Breast epithelium (tissue), 4 donors: ENCODE measurements at places on chromosomes 3 and 15. TPM values are rescaled to one million over a fixed set of nuclear protein-coding genes. Genes with fewer than 3 reads are reported as not detected.
A peak's percentile ranks its signal among the peaks of the same experiment; 100 is the strongest.

- no peak for DNase-seq
Observed at GRCh38 chr15:73934281-73934680, 8.0 kb downstream of the LOXL1 start.

DNA sequence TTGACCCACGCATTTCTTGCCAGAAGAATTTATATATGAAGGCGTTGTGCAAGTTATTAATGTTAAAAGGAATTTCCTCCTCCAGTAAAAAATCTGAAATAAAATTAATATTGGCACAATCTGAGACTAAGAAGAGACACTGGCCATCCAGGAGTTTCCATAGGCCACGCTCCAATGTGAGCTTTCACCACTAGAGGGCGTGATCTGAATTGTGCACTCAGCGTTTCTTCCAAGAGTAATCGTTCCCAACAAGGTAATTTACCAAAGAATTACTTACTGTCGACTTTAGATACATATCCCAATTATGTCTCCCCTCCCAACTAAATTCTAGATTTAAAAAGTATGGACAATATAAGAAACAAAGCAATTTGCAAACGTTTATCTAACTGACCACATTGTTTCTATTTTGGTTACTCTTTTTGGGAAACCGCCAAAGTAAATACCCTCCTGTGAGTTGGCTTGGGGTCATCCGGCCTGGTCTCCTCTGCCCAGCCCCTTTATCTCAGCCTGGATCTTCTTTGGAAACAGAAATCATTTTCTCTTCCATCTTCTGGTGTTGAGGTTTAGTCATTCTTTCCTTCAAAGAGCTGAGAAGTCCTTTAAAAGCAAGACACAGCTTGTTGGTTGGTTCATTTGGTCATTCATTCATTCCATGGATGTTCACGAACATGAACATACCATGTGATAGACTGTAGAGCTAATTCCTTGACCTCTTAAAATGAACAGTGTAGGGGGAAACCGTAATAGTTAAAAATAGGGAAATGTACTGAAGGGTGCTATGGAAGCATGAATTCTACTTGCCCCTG, 26.2 kb downstream of the POLR2M start:
- no peak for DNase-seq

DNA sequence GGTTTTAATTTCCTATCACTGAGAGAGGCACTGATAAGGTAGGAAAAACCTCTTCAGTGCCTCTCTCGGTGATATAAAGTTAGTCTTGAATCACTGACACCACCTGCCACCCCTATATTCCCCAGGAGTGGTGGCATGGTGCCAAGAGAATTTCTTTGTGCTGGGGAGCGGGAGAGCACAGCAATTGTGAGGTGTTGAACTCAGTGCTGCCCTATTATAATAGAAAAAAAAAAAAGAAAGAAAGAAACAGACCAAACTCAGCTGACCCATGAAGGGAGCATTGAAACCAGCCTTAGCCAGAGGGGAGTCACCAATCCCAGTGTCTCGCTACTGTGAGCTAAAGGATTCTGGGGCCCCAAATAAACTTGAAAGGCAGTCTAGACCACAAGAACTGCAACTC, 201.4 kb upstream of the STT3B start:
- no peak for DNase-seq

GRCh38 chr3:86890741-86891396, 100.1 kb downstream of the VGLL3 start:
- DNase-seq: no peak

DNA sequence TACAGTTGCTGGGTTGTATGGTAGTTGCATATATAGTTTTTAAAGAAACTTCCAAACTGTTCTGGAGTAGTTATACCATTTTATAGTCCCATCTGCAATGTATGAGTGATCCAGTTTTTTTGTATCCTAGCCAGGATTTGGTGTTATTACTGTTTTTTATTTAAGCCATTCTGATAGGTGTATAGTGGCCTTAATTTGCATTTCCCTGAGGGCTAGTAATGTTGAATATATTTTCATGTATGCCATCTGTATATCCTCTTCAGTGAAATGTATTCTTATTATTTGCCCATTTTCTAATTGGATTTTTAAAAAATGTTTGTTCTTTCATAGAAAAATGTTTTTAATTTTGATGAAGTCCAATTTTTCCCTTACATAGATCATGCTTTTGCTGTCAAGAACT, 29.2 kb downstream of the PXK start:
- no peak for DNase-seq

DNA sequence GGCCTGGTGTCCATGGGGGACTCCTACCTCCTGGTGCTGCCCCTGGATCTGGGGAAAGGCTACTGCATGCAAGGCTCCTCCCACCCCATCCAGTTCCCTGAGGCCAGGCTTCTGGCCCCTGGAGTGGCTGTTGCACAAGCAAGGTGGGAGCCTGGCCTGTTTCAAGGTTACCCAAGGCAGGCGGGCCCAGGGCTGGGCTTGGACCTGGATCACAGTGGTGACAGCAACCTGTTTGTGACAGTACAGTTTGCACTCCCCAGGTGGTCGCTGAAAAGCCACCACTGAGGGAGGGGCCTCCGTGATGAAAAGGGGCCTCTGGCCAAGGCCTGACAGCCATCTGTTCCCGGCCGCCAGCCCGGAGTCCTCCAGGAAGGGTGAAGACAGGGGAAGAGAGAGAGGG, 14.4 kb upstream of the KY start:
- DNase-seq: no peak

DNA sequence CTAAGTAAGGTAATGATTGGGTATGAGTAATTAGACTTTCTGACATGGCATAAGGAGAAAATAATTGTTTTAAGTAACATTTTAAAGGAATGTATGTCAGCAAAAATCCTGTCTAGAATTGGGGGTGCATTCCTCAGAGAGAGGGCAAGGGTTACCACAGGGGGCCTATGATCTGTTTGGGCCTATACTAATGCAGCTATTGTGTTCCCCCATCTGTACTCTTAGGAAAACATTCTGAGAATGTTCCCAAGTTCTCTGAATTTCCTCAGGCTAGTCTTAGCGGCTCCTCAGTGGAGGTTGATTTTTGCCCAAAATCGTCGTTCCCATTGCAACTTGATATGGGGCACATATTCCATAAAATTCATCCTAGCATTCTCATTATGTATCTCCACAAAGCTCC, 1216.4 kb upstream of the GBE1 start:
- DNase-seq: no peak

DNA sequence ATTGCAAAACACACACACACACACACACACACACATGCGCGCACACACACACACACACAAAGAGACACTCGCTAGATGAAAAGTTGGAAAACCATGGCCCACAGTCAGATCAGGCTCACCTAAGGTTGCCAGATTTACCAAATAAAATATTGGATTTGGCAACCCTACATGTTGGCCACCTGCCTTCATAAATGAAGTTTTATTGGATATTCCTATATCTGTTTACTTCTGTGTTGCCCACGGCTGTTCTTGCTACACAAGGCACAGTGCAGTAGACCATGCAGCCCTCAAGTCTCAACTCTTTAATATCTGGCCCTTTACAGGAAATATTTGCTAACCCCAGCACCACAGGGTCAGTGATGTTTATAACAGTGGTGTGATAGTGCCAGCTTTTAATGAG, 445.0 kb upstream of the PROK2 start:
- DNase-seq: no peak

DNA sequence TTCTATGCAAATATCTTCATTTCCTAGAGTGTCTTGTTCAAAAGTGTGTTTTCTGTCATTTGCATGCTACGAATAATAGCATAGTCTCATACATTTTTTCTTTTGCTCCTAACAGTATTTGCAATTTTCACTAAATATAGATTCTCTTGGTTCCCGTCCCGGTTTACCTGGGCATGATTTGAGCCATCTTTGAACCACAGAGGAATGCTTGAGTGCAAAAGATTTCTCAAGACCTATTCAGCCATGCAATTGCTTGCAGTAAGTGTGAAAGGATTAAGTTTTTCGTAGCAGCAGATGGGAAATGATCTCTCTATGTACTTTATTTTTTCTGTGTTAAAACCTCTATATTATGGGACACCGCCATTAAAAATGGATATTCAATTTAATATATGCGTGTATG, 733.0 kb downstream of the ZPLD1 start:
- no peak for DNase-seq

GRCh38 chr3:150345021-150345538, 63.0 kb upstream of the TSC22D2 start:
- no peak for DNase-seq

- DNase-seq: no peak
Observed at GRCh38 chr3:125403789-125404188, 28.7 kb upstream of the ZNF148 start.

GRCh38 chr3:73225991-73226390, 164.5 kb downstream of the EBLN2 start:
- DNase-seq: no peak

DNA sequence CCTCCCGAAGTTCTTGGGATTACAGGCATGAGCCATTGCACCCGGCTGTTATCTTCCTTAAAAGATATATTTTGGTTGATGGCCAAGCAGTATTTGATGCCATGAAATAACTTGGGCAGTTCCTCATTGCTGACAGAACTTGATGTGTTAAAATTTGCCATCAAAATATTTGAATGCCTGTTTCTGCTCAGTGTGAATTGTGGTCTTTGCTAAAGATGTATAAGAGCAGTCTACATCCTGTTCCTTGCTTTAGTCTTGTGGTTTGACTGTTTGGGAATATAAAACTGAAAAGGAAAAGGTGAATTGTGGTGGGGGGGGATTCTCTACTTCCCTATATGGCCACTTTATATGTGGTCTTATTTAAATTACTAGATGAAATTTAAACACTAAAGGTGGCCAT, 14.0 kb downstream of the TRIM71 start:
- DNase-seq: no peak

GRCh38 chr15:76062286-76062685, 2.5 kb downstream of the TMEM266 start:
- DNase-seq: no peak

DNA sequence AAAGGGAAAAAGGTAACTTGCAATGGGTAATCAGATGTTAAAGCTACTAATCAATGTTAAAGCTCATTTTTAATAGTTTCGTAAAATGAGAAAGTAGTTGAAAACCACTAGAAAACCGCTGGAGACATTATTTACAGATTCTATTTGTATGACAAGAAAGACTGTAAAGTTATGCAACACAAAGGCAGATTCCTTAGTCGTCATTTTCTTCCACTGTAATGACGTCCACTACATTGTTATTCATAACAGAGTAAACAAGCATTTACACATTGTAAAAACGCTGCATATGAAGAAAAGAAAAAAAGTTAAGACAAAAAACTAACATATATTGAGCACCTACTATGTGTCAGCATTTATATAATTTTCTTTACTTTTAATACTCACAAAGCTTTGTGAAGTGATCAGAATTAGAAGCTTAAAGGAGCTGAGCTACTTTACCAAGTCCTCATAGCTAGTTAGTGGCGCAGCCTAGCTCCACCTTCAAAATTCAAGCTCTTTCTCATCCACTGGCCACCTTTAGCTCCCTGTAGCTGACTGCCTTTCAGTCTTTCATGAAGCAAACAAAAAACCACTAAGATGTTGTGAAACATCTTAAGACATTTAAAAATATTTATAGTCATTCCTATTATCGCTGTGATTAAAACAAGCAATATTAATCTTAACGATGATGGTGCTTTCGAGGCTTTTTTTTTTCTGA, 100.1 kb upstream of the CDIN1 start:
- no peak for DNase-seq

DNA sequence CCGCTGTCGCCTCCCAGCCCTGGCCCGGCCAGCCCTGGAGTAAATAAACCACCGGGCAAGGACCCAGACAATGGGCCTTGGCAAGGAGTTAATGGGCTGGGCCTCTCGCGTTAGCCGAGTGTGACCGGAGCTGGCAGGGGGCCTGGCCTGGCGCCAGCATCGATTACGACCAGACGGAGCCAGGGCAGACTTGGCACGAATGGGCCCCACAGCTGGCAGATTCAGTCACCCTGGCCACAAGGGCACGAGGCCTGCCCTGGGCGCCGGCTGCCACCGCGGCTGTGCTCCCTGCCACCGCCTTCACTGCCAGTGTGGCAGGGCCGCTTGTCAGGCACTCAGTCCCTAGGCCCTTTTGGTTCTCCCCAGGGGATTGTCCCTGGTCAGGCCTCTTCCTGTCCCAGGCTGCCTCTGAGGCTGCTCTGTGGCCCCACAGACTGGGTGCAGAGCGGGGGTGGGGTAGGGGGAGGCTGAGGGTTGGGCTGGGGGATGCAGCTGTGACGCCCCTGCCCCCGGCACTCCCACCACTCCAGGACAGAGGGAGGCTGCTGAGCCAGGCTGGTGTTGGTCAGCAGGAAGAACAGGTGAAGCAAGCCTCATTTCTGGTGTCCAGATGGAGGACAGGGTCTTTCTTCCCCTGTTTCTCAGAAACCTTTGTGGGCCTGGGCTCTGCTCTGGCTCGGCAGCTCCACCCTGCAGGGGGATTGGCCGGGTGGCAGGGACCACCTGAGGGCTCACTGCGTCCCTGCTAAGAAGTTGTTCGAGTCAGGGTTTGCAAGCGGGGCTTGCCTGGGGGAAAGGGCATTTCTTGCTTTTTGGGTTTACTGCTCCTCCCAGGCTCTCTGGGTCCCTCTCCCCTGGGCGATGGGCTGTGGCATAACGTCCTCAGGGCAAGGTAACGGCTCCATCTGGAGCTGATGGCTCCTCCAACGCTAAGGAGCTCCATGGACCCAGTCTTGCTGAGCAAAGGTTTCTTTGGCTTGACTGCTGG, 30.5 kb upstream of the SRP14 start:
- DNase-seq: peak; percentile 99

- no peak for DNase-seq
Observed at GRCh38 chr3:14166877-14167603, 11.4 kb downstream of the XPC start.

- no peak for DNase-seq
Observed at GRCh38 chr3:17144665-17144993, 259.9 kb downstream of the PLCL2 start.

DNA sequence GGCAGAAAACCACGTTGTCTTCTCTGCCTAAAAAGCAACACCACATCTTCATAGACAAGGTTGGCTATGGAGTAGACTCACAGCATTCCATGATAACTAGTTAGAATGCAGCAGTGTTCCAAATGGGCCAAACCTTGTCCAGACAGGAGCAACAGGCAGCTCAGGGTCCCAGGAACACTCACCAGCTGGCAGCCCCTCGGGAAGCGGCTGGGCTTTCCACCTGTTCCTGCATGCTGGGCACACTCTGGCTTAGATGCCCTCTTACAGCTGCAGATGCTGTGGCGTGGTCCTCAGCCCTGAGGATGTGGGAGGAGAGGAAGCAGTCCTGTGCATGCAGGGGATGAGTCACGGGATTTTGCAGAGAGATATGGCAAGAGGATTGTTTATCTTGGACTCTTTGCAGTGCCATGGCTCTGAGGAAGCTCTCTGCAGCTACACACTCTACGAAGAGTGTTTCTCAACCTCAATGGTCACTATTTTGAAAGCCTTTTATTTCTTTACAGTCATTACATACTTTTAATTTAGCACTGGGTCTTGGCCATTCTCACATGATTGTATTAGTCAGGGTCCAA, 11.3 kb downstream of the NRROS start:
- no peak for DNase-seq

Gene CD47
- 52.8 TPM for total RNA-seq

Gene REC114
- total RNA-seq: not detected

Gene DET1
- total RNA-seq: 19.6 TPM

Gene GABRR3
- not detected for total RNA-seq

Gene GAP43
- total RNA-seq: not detected

Gene FHIT
- 17.7 TPM for total RNA-seq

Gene SSUH2
- not detected for total RNA-seq

Gene DNAJA4
- 28.1 TPM for total RNA-seq

Gene FOXB1
- total RNA-seq: not detected

Gene FSTL1
- 355 TPM for total RNA-seq
